ENCODE measurements at places on chromosomes 1 and 21.

- DNase-seq, result peak; percentile 83
These were observed 2.4 kb upstream of the ELF3 start for GRCh38 chr1:202007805-202008489.

- DNase-seq, result no peak
These were observed 110.8 kb upstream of the TENT5C start for GRCh38 chr1:117495068-117495467.

DNA sequence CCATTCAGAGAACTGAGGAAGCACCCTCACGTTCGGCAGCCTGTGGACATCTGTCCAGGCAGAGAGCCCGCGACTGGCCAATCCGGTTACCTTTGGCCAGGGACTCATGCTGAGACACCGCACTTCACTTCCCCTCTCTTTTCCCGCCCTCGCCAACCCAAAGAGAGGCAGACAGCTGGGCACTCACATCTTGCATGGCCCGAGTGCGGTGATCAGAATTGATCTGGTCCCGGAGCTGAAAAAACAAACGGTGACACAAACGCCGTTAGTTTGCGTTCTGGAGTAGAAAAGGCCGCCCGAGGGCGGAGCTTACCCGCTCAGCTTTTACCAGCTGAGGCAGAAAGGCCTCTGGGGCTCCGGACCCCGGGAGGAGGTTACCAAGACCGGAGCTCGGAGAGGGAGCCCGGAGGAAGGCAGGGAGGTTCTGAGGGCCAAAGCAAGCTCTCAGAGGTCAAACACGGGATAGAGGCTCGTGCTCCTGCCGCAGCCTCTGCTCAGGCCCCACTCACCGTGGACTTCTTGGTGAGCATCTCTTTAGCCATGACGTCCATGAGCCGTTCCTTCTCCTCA lies 376 bp downstream of the SF3A3 start:
- no peak for DNase-seq

DNA sequence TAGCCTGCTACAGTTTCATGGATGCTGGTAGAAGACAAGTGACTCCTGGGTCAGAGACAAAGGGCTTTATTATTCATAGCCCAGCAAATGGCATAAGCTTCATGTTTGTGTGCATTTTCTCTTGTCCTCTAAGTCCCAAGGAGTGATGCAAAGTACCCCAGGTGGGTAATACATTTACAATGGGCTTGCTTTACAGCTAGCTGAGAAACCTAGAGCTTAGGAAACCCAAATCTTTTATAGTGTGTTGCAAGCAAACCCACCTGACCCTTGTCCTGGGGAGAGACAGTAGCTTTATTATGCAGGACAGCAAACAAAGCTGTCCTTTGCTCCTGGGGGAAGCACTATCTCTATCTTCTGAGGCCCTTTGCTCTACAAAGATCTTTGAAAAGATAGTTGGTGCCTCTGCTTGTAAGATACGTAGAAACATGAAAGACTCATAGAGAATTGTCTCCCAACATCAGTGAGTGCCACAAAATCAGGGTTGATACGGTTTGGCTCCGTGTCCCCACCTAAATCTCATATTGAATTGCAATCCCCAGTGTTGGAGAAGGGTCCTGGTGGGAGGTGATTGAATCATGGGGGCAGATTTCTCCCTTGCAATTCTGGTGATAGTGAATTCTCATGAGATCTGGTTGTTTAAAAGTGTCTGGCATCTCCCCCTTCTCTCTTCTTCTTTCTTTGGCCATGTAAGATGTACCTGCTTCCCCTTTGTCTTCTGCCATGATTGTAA lies 315.8 kb upstream of the USP24 start:
- DNase-seq, result no peak

- no peak for DNase-seq
These were observed 153.9 kb upstream of the LMO4 start for GRCh38 chr1:87174724-87175245.

DNA sequence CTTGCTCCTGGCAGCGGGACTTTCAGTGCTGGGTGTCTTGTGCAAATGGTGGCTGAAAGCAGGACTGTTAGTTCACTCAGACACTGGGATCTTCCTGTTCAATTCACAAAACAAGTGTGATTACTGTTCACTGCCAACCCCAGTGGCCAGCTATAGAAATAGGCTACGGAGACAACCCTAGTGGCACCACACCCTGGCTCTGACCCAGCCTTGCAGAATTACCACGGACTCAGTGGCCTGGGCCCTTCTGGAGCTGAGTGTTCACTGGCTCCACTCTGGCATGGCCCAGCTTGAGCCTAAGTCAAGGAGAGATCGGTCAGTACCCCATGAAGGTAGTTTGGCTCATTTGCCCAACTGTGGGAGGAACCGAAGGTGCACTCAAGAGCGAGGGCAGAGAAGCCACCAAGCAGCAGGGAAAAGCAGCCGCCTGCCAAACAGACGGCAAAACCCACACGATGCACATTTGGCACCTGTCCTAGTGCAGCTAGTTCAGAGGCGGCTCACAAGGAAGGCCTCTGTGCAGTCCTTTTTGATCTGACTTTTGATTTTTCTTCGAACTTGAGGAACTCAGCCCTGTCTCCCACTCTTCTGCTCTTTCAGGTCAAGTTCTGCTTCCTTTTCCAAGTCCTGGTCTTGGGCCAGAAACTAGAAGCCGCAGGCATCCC lies 5.9 kb downstream of the KIAA2013 start:
- no peak for DNase-seq

DNA sequence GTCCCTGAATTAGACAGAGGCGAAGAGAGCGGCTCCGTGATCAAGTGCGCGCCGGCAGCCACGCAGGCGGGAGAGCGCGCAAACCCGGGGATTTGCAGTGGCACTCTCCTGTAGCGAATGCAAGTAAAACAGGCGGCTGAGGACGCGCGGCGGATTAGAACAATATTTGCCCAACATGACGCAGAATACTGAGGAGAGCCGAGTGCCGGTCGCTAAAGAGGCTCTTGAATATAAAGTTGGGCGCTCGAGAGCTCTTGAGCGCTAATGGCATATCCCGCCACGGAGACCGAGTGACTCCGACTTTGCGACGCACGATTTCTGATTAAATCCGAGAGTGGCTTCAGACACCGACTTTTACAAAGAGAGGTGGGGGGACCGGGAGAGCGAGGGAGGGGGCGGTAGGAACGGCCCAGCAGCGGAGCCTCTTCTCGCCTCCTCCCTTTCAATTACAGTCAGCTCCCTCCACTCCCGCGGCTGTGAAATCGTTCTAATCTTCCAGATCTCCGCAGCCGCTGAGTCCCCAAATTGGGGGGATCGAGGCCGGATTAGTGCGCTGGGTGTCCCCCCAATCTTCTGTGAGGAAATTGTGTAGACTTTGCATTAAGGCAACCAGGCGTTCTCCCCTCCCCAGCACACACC lies 2.3 kb downstream of the PAX7 start:
- no peak for DNase-seq

- peak; percentile 45 for DNase-seq
These were observed 320 bp downstream of the C1orf174 start for GRCh38 chr1:3899754-3900149.

DNA sequence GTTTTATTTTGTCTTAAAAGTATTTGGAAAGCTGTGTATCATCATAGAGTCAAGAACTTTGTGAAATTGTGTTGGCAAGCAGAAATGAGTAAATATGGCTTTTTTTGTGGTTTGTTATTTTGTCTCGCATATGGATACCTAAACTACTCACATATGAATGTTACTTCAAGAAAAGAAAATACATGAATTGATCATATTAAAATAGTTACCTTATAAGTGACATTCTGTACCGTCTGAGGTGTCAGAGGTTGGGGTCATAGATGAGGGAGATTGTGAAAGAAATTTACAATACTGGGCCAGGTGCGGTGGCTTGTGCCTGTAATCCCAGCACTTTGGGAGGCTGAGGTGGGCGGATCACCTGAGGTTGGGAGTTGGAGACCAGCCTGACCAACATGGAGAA lies 31.3 kb upstream of the AXDND1 start:
- DNase-seq, result no peak

DNA sequence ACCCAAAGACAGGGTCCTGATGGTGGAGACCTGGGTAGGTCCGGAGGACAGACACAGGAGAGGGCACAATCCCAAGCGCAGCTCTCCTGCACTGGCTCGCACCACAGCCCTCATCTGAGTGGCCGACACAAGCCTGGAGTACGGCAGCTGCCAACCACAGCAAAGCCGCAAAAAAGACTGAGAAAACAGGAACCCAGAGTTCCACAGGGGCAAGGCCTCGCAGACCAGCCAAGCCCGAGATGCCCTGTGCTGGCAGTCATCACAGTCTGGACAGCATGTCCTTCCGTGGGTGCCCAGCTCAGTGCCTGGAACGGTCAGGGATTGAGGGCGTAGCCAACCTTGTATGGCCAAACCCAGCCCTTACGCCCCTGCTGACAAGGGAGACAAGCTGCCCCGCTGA lies 11.4 kb downstream of the ZBTB48 start:
- DNase-seq, result no peak

DNA sequence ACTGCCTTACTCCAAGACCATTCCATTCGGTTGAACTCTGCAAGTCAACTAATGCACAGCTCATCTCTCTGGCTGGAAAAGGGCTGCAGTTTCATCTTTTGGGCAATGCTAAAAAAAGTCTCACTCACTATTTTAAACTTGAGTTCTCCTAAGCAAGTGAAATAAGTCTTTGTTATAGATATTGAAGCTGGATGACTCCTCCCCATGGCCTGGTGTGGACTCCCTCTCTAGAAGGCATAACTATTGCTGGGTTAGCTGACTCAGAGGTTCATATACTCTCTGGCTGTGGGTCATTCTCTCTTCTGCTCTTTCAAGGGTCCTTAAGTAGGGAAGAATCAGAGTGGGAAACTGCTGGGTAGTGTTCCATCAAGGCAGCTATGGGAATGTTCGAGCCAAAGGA lies 88.0 kb downstream of the XCL2 start:
- no peak for DNase-seq

DNA sequence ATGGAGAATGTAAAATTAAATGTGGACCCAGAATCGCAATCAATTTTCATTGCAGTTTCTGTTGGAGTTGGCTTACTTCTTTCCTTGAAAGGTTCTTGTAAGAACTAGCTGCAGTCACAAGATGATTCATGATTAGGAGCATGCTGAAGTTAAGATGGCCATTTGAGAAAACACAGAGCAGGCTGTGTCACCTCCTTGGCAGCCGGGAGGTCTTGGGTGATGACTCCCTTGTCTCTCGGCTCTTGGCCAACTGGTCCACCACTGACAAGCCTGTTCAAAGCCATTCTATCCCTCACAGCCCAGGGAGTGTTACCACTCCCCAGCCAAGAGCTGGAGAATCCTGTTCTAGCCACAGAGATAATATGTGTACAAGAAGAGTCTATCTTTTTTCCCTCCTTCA lies 40.6 kb downstream of the OPTC start:
- no peak for DNase-seq

DNA sequence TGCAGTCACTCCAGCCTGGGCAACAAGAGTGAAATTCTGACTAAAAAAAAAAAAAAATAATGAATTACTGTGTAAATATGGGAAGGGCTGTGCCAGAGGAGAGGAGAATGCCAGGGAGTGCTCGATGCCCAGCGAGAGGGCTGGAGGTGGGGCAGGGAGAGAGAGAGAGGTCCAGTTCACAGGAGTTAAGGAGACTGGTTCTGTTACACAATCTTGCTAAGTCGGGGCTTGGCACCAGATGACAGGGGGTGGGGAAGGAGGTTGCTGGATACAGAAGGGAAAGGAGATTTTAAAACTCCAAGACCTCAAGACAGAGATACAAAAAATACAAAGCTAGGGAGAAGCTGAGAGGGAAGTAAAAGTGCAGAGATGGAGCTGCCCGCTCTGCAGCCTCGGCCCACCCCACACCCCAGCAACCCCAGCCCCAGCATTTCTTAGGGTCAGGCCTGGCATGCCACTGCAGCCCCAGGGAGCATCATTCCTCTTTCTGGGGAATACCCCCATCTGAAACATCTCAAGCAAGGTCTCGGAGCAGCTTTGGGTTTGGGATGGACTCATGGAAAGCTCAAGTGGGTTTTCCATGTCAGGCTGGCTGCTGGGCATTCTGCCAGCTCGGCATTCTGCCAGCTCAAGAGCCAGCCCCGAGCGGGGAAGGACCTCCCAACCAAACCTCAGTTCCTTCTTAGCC lies 991 bp downstream of the SELENBP1 start:
- DNase-seq, result peak; percentile 59

DNA sequence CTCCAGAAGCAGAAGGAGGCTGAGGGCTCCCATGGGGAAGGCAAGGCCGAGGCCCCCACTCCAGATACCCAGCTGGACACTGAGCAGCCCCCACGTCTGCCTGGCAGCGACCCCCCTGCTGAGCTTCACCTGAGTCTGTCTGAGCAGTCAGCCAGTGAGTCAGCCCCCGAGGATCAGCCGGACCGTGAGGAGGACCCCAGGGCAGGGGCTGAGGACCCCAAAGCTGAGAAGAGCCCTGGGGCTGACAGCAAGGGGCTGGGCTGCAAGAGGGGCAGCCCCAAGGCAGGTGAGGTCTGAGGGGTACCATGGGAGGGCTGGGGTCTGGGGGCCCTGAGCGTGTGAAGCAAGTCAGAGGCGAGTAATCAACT lies 21.3 kb downstream of the DMBX1 start:
- DNase-seq, result no peak

DNA sequence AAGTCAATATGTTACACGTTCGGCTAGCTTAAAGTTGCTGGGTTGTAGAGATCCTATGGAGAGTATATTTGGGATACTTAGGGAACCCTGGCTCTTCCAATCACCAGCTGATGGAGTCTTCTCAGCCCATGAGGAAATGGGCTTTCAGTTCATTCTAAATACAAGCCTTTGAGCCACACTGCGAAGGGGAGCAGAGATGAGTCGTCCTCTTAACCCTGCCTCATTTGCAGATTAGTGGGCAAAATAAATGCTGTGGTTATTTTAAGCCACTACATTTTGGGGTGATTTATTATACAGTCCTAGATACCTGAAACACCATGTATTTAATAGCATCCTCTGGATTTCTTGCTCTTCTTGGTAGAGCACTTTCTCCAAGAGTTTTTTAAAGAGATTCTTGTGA lies 19.0 kb upstream of the VCAM1 start:
- DNase-seq, result no peak

- no peak for DNase-seq
These were observed 27.0 kb upstream of the PEX10 start for GRCh38 chr1:2439369-2439768.

DNA sequence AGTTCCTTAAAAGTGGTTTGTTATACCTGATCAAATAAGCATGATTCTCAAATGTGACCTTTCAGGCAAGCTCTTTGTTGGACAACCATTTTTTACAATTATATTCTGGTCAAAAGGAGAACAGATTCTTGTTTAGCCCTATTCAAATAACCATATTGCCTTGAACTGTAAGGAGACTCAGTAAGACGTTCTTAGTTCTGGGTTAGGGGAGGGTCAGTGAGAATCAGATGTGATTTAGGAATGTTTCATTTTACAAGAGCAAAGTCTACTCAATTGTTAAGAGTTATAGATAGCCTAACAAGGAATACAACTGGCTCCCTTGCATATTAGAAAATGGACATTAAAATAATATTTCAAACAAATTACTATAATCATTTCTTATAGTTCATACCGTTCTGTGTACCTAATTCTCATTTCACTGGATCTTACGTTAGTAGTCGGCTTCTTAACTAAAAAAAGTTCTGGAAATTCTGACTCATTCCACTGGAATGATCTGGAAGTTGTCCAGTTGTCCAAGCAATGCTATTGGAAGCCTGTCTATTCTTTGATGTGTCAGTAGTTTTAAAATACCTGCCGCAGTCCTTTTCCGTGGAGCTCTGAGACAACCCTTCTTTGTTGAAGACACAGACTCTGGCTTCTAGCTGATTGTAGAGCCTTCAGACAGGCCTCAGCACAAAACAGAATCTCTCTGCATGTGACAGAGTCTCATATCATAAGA lies 88.8 kb downstream of the MAST2 start:
- no peak for DNase-seq

GRCh38 chr1:2290171-2290578 lies 62.1 kb downstream of the SKI start:
- peak; percentile 66 for DNase-seq
